ENCODE measurements at places on chromosomes 11 and 22. TPM values are rescaled to one million over a fixed set of nuclear protein-coding genes. Genes with fewer than 3 reads are reported as not detected.

The OR2AG1 gene
- not detected for polyA plus RNA-seq

The TMEM191B gene
- not detected for polyA plus RNA-seq

The NLRP14 gene
- 0.75 TPM for polyA plus RNA-seq

The GAL3ST1 gene
- polyA plus RNA-seq: 27.9 TPM

The FBLN1 gene
- polyA plus RNA-seq: 147 TPM

The OR52A1 gene
- polyA plus RNA-seq: not detected

The ISX gene
- 0.23 TPM for polyA plus RNA-seq
